ENCODE measurements at places on chromosomes 3 and 15.
A peak's percentile ranks its signal among the peaks of the same experiment; 100 is the strongest.

DNA sequence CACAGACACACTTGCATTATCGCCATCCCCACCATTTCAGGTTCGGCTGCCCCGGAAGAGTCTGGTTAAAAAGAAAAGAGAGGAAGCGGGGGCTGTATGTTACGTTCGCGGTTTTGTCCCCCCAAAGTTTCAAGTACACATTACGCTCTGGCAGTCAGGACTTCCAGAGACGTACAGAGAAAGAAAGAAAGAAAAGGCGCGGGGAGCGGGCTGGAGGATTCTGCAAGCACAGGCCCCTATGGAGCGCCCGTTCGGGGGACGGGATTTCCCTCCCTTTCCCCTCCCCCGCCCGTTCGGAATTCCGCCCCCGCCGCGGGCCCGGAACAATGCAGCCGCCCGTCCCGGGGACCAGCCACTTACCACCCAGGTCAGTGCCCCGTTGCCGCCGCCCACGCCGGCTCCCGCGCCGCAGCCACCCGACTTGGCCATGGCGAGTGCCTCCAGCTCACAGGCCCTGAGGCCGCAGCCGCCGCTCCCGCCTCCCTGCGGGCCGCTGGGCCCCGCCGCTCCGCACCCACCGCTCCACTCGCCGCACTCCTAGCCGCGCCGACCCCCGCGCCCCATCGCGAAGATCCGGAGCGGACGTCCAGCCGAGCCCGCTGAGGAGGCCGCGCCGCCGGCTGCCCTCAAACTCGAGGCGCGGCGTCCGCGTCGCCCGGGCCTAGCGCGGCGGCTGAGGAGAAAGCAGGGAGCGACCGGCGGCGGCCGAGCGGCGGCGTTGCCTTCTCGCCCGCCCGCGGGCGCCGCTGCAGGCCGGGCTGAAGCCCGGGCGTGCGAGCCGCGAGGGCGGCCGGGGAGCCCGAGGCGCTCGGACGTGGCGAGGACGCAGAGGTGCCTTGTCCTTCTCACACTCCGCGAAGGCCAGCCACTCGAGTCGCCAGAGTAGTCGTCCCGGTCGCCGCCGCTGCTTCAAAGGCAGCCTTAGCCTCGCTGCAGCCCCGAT lies 567 bp downstream of the TOP2B start:
- DNase-seq = peak; percentile 30

- DNase-seq = no peak
Measured at GRCh38 chr3:178386880-178387279, 149.4 kb upstream of the KCNMB2 start.

GRCh38 chr3:71127052-71127831 lies 456.3 kb downstream of the FOXP1 start:
- DNase-seq = no peak

DNA sequence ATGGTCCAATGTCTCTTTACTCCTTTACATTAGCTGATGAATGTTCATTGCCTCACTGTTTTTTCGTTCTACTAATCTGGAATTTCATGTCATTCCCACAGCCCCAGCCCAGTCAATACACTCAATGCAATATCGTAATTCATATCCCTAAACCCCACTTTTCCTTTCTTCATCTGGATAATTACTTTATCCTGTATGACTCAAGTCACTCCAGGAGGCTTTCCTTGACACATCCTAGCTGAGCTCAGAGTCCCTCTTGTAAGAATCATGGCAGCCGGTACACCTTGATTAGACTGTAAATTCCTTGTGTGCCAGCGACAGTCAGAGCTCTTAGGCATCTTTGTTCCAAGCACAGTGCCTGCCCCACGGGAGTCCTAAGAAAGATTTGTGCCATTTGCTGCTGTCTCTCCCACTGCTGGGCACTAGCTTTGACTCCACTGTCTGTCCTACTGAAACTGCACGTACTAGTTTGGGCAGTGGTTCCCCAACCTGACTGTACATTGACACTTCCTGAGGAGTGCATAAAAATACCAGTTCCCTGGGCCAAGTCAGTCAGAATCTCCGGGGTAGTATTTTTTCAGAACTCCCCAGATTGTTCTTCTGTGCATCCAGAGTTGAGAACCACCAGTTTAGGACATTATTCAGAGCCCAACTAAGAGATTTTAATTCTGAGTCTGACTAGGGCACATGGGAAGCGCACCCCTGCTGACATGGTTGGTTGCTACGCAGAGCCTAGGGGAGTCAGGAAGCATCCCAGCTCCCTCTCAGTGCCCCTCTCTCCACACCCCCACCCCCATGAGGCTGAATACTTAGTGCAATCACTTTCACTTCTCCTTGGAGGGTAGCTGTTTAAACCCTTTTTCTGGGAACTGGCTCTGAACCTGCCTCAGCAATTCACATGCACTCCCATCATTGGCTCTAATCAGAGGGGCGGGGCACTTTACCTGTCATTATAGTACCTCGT lies 19.5 kb upstream of the C3orf70 start:
- DNase-seq = no peak

DNA sequence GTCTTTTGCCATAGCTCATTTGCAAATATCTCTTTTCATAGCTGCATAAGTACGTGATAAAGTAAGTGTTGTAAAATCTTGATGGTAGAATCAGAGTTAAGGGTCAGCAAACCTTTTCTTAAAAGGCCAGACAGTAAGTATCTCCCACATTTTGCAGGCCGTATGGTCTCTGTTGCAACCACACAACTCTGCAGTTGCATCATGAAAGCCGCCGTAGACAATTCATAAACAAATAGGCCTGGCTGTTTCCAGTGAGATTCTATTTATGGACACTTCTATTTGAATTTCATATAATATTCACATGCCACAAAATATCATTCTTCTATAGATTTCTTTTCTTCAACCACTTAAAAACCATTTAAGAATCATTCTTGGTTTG lies 248.5 kb downstream of the TLE3 start:
- DNase-seq = no peak

- no peak for DNase-seq
Measured at GRCh38 chr3:126117212-126117611, 33.3 kb upstream of the SLC41A3 start.

DNA sequence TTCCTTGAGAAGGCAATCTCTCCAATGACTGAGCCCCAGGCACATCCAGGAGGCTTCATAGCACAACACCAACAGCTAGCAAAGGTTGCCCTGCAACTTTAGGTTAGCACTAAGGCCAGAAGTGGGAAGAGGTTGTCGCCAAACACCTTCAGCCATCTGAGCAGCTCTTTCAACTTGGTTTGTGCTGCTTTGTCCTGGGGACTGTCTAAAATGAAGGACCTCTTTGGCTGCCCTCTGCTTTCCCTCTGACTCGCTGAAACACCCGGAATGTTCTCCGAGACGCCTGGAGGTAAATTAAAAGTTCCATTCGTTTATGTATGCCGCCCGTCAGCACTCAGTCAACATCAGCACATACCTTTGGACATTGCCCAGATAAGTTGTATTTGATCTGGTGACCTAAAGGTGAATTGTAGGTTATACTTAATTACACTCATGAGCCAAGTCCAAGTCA lies 121.2 kb upstream of the NR2F2 start:
- no peak for DNase-seq

DNA sequence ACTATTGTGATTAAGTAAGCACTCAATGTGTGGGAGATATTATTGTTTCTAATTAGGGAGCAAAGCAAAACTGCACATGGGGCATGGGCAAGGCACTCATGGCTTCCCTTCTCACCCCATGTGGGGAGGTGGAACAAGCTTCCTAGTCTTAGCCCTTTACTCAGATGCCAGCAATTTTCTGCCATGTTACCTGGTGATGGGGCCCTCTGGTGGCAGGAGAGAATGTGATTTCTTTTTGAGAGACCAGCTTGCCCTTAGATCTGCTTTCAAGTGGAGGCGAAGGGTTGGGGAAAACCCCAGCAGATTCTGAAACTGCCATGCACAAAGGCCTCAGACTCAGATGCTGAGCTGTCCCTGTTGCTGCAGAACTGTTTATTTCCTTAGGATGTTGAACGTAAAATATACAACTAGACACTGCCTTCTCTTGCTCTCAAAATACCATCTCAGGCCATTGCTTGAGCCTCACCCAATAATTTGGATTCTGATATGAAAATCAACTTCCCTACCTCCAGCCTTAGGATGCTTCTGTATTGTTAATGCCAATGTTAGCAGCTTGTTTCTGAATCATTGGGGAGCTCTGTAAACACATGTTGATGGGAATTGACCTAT lies 130.2 kb upstream of the TPRG1 start:
- peak; percentile 66 for DNase-seq

DNA sequence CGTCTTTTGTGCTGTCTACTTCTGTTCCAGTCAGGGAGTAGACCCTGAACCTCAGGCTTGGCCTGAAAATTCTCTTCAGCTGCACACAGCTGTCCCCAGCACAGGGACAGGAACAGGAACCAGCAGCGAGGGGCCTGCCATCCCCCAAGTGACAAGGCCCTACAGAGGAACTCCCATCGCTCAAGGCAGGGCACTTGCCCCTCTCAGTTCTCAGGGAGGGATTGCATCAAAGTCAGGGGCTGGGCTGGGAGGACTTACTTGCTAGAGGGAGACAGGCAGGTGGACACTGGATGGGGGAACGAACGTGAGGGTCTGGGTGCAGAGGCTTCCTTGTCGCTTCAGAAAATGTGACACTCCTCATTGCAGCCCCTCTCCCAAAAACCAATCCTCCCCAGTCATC lies 163.6 kb downstream of the CHSY1 start:
- no peak for DNase-seq

DNA sequence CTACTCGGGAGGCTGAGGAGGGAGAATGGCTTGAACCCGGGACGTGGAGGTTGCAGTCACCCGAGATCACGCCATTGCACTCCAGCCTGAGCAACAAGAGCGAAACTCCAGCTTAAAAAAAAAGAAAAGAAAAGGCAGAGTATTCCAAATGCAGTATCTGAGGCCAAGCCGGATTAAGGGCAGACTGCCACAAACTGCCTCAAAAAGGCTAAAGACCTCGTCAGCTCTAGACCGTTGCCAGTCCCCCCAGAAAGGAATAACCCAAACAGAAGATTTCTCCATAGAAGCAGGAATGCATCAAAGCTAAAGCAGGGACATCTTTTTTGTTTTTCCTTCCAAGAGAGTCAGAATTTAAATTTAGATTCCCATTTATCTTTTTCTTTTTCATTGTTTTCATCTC lies 72.9 kb downstream of the TM4SF4 start:
- DNase-seq = no peak

DNA sequence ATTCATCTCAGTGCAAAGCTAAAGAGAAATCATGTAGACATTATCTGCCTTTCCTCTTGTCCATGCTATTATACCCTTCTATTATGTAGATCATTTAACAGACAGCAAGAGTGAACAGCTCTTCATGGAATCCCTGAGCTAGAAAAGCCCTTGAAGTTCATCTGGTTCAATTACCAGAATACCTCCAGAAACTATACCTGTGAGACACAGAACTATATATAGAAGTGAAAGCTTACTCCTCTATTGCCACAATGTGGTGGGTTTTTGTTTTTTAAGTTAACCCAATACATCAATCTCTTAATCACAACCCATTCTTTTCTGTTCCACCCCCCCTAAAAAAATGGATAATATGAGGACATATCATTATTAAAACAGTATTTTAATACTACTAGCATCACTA lies 347.7 kb downstream of the PLCL2 start:
- no peak for DNase-seq

- DNase-seq = no peak
Measured at GRCh38 chr3:133380481-133381225, 19.2 kb upstream of the BFSP2 start.

- DNase-seq = no peak
Measured at GRCh38 chr3:196813903-196814302, 53.8 kb upstream of the SENP5 start.

GRCh38 chr3:188389711-188390342 lies 235.9 kb downstream of the LPP start:
- no peak for DNase-seq

Measured in CD4-positive, alpha-beta T cell (primary cell).